H9 (cell line): ENCODE measurements at places on chromosomes 3 and 15. TPM values are rescaled to one million over a fixed set of nuclear protein-coding genes. Genes with fewer than 3 reads are reported as not detected.

The USP4 gene
- 33.5 and 36.1 TPM in 2 replicates for total RNA-seq

- no peak for DNase-seq
Measured at GRCh38 chr3:25520926-25521559, 93.0 kb downstream of the RARB start.

The MB21D2 gene
- 19.1 and 20.8 TPM in 2 replicates for total RNA-seq

- no peak for DNase-seq
Measured at GRCh38 chr15:91620229-91620628, 233.3 kb upstream of the SLCO3A1 start.

- no peak for DNase-seq
Measured at GRCh38 chr3:29267226-29267625, 13.6 kb upstream of the RBMS3 start.

- DNase-seq: no peak
Measured at GRCh38 chr3:49135499-49135898, 2.6 kb upstream of the LAMB2 start.

The OSTN gene
- total RNA-seq: 0.07 and 0.09 TPM in 2 replicates

- no peak for DNase-seq
Measured at GRCh38 chr15:38882221-38882620, 317.6 kb upstream of the RASGRP1 start.

GRCh38 chr3:169354774-169355501 is 308.6 kb downstream of the MECOM start:
- no peak for DNase-seq

The TTLL13 gene
- not detected in 2 replicates for total RNA-seq

- no peak for DNase-seq
Measured at GRCh38 chr3:177934001-177934891, 602.0 kb upstream of the KCNMB2 start.

GRCh38 chr3:18111796-18112232 is 313.3 kb downstream of the SATB1 start:
- DNase-seq: no peak

- DNase-seq: no peak
Measured at GRCh38 chr3:151387432-151387831, 2.9 kb upstream of the P2RY12 start.

The EIF2A gene
- total RNA-seq: 73.9 and 74.1 TPM in 2 replicates

DNA sequence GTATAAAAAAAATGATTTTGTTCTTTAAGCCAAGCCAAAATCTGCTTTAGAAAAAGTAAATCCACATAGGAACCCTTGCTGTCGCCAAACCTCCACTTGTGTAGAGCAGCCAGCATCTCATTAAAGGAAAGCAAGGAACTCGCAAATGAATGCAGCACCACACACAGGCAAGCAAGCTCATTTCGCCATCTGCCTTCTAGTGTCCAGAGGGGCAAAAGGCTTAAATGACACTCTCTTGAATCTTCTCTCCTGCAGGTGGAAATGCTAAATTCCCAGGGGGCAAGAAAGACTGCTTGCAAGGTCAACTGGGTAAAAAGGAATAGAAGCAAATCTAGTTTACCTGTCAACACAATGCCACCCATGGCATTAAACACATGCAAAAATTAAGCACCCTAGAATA is 2.4 kb downstream of the MB21D2 start:
- DNase-seq: peak; percentile 55

The MORC1 gene
- not detected in 2 replicates for total RNA-seq

The ACOX2 gene
- 0.85 and 1.6 TPM in 2 replicates for total RNA-seq

The TMEM207 gene
- total RNA-seq: not detected in 2 replicates

DNA sequence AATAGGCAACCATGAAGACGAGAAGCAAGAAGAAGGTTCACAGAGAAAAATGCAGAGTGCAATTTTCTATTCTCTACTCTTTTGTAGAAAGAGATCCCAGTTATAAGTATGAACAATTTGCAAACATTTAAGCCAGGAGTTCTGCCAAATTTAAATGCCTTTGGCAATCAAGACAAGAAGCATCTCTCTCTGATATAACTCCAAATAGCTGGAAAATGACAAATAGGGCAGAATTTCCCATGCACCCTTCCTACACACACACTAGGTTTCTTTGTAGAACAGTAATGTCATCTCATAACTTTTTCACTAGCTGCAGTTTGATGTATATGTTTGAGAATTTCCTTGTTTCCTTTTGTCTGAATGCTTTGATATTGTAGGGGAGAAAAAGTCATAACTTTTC is 333.5 kb upstream of the AZI2 start:
- no peak for DNase-seq

DNA sequence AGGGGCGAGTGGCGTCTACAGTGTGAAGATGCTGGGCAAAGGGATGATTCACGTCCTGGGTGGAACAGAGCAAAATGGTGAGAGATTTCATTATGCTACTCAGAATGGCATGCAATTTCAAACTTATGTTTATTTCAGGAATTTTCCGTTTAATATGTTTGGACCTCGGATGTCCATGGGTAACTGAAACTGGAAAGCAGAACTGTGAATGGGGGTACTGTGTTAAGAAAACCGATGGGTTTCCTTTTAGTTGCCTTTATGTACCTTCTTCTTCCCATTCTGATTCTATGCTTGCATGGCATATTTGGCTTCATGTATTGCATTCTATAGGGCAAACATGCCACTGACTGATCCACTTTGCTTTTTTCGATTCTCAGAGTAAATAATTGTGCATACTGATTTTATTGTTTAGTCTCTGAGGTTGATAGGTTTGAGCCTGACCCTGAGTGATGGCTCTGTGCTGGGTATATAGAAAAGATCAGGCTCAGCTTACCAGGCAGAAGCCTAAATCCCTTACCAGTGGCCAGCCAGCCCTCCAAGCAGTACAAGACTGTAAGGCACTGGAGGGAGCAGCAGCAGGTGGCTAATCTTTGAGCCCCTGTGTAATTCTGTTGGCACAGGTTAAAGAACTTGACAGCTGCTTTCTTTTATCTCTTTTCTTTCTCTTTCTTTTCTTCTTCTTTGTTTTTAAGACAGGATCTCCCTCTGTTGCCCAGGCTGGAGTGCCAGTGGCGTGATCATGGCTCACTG is 4.5 kb downstream of the QTRT2 start:
- no peak for DNase-seq

DNA sequence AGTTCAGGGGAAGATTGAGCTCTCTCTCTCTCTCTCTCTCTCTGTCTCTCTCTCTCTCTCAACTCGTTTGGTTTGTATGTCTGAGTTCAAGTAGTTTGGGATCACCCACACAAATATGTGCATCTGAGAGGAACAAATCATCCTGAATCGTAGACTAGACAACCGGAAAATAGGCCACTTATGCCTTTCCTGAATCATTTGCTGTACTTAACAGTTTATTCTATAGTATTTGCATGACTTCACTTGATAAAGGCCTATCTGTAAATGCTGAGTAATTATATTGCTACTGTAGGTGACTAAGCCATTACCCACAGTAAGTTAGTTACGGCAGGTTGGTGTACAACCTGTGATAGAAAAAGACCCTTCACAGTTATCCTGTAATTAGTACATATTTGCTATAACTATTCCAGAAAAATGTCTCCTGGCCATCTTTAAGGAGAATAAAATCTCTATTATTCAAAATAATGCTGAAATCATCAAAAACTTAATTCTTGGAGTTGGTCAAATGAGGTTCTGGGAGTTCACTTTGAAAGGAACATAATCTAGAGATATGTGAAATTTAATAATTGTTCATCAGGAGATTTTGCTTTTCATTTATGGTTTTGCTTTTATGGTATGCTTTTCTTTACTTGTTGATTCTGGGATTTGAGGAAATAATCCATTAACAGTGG is 31.1 kb downstream of the OXSM start:
- no peak for DNase-seq

DNA sequence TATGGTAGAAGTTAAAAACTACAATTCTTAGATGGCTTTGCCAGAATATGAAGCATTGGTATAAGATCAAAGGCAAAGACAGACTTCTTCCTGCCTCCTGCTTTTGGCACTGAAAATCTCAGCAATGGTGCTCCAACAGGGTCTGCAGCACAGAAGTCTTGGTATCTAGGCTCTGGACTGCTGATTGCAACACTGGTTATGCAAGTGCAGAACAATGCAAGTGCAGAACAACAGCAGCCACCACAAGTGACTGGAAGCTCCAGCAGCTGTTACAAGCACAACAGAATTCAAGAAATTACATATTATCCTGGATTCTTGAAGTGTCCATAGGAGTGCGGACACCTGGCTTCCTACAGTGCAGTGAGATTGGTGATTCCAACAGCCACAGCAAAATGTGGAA is 33.7 kb downstream of the ZBTB20 start:
- no peak for DNase-seq

The PLXNA1 gene
- 39.6 and 42.1 TPM in 2 replicates for total RNA-seq

DNA sequence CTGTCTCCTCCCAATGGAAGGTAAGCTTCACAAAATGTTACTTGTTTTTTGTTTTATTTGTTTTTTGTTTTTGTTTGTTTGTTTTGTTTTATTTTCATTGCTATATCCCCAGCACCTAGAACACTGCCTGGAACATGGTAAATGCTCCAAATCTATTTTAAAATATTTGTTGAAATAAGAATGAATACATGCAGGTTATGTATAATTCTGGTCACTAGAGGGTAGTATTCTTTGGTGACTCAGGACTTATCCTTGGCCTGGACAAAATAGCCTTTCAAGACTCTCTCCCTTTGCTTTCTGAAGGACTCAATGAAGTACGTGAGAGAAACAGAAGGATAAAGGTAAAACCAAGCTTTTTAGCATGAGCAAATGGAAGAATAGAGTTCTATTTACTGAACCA is 46.9 kb upstream of the PPP2R3A start:
- no peak for DNase-seq

DNA sequence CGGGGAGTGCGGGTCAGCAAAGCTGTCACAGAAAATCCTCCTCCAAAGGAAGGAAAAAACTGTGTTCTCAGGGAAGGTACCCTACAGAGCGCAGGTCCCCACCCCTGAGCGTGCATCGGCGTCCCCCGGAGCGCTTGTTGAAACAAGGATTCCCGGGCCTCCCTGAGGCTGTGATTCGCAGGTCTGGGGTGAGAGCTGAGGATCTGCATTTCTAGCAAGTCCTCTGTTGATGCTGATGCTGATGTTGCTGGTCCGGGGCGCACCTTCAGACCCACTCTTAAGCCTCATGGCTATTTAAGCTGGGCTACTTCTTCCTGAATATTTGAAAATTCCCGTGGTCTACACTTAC is 226.2 kb upstream of the IGF1R start:
- no peak for DNase-seq

The LRTM1 gene
- not detected in 2 replicates for total RNA-seq

DNA sequence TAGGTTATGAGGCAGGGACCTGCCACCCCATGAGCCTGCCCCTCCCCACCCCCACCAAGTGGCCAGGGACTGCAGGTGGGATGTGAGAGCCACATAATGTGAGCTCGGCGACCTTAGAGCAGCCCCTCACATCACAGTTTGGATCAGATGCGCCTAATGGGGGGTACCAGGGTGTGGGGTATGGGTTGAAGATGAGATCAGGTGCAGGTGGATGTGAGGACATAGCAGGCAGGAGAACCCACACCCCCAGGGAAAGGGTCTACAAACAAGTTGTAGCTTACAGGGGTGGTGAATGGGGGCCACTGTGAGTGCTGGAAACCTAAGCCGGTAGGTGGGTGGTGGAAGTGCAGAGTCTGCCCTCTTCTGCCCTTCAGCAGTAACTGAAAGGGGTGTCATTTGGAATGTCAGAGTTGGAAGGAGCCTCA is 94.0 kb downstream of the CORO2B start:
- peak; percentile 57 for DNase-seq

- no peak for DNase-seq
Measured at GRCh38 chr3:49026536-49026935, 2.7 kb downstream of the IMPDH2 start.

GRCh38 chr15:60971732-60972131 is 257.4 kb downstream of the RORA start:
- DNase-seq: no peak

The MGA gene
- total RNA-seq: 57.3 and 62.7 TPM in 2 replicates

The STRIT1 gene
- 0.26 TPM in 1 of 2 replicates, not detected in the other for total RNA-seq

The SNX22 gene
- 4.4 and 4.8 TPM in 2 replicates for total RNA-seq

The SLC15A2 gene
- 2.3 and 2.4 TPM in 2 replicates for total RNA-seq

The DAZL gene
- total RNA-seq: 21.2 and 21.7 TPM in 2 replicates

DNA sequence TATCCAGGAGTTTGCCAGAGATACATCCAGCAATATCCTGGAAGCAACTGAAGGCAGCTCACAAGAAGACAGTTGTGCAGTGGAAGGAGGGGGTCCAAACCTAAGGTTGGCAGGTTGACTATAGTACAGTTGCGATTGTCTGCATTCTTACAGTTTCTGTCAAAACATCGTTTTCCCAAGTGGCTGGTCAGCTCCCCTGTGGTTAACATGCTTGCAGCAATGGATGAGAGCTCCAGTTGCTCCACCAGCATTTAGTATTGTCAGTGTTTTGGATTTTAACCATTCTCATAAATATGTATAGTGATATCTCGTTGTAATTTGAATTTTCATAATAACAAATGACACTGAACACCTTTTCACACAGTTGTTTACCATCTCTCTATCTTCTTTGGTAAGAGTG is 31.5 kb downstream of the KLF13 start:
- DNase-seq: no peak

The CYP1A1 gene
- total RNA-seq: 0.33 TPM in 1 of 2 replicates, not detected in the other

DNA sequence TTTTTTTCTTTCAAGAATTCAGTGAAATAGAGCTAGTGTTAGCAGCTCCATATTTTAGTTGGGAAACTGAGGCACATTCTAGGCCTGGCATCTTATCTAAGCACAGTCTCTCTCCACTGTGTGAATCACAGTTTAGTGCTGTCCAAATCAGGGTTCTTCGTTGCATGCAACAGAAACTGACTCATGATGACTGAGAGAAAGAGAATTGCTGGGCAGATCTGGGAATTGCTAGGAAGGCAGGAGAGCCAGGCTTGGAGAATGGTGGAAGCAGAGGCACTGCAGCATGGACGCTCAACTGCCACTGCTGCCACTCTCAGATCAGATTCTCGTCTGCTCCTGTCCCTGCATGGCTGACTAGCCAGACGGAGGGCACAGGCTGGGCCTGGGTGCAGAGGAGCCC is 40.7 kb upstream of the CHST2 start:
- DNase-seq: no peak

DNA sequence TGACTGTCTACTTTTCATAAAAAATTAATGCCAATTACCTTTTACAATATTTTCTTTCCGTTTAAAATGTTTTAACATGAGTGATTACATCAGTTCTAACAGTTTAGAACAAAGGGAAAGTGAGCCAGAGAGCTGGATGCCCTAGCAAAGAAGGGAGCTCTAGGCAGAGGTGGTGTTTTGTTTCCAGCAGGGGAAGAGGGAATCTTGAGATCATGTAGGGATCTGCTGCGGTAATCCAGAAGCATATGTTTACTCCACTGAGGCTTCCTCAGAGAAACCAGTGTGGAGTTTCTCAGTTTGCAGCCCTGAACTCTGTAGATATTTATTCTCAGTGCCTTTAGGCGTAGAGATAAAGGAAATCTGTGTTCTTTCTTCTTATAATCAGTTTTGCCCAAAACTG is 399.3 kb downstream of the NLGN1 start:
- DNase-seq: no peak
